ENCODE measurements at places on chromosomes 12 and 14.

DNA sequence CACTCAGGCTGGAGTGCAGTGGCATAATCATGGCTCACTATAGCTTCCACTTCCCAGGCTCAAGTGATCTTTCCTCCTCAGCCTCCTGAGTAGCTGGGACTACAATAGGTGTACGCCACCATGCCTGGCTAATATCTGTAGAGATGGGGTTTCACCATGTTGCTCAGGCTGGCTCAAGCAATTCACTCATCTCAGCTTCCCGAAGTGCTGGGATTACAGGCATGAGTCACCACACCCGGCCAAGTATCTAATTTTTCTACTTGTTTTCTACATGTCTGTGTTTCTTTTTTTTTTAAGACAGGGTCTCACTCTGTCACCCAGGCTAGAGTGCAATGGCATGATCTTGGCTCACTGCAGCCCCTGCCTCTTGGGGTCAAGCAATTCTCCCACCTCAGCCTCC is 119.7 kb upstream of the MED13L start:
- no peak for DNase-seq

DNA sequence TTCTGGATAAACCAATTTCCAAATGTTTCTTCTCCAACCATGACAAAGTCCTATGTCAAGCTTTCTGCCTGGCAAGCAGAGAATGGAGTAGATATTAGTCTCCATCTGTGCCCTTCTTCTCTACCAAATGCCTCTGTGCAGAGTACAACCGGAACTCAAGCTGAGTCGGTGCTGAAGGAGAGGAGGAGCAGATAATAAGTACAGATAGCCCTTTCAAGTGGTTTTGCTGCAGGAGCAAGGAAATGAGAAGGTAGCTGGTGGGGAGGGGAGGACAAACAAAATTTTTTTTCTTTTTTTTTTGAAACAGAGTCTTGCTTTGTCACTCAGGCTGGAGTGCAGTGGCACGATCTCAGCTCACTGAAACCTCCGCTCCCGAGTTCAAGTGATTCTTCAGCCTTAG is 14.2 kb upstream of the HELB start:
- no peak for DNase-seq

DNA sequence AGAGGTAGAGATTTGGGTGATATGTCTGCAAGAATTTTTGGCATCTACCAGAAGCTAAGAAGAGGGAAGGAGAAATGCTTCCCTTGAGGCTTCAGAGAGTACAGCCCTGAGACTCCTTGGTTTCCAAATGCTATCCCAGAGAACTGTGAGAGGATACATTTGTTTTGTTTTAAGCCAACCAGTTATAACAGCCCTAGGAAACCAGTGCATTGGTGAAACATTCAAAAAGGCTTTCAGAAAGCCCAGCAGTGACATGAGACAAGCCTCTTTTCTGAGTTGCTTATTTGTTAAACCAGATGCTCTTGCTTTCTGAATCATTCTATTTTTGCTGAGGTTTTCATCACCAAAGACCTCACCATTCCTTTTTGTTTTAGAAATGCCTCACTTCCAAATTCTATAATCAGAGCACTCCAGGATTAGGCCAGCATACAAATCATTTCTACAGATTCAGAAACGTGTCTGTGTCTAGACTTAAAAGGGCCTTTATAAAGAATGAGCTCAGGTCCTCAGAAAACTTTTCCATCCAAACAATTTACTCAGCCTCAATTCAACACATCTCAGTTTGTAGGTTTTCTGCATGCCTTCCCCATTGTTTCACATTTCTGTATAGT is 1617.8 kb upstream of the FLRT2 start:
- DNase-seq = no peak

GRCh38 chr14:75422169-75422568 is 5.7 kb upstream of the JDP2 start:
- DNase-seq = no peak

- no peak for DNase-seq
Observed at GRCh38 chr12:27253347-27253746, 9.3 kb downstream of the STK38L start.

GRCh38 chr14:23877538-23878180 is 75.9 kb upstream of the DHRS4 start:
- no peak for DNase-seq

DNA sequence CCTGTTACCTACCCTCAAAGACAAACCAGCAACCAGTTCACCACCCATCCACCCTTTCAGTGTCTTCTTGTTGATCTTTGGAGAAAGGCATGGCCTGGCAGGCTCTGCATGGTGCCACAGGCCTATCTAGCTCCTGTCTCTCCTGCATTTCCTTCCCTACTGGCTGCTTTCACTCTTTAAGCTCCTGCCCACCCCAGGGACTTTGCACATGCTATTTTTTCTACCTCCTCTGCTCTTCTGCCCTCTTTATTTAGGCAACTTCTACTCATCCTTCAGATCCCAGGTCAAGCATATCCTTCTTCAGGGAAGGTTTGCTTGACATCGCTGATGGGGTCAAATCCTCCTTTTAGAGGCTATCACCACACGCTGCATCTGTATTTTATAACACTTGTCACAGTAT is 27.1 kb upstream of the GPRC5A start:
- DNase-seq = no peak

- DNase-seq = no peak
Observed at GRCh38 chr12:107847430-107847829, 72.9 kb downstream of the ASCL4 start.

DNA sequence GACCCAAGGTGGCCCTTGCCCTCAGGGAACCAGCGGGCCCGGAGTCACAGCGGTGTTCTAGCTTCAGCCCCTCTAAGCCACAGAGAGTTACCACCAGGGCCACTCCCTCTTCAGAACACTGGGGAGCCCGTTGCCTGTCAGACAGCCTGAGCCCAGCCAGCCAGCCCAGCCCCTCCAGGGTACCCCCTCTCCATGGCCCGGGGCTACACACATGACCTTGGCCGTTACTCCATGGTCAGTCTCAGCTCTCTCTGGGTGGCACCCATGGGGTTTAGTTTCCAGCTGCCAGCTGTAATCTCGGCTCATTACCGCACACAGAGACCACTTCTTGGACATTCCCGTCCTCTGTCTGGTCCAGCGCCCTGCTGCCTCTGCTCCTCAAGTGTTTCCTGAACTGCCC is 35.0 kb downstream of the PPP2R5C start:
- no peak for DNase-seq
